ENCODE measurements at places on chromosomes 11 and 22.

- peak; percentile 40 for DNase-seq
Measured at GRCh38 chr11:9688716-9689511, 25.0 kb downstream of the SWAP70 start.

DNA sequence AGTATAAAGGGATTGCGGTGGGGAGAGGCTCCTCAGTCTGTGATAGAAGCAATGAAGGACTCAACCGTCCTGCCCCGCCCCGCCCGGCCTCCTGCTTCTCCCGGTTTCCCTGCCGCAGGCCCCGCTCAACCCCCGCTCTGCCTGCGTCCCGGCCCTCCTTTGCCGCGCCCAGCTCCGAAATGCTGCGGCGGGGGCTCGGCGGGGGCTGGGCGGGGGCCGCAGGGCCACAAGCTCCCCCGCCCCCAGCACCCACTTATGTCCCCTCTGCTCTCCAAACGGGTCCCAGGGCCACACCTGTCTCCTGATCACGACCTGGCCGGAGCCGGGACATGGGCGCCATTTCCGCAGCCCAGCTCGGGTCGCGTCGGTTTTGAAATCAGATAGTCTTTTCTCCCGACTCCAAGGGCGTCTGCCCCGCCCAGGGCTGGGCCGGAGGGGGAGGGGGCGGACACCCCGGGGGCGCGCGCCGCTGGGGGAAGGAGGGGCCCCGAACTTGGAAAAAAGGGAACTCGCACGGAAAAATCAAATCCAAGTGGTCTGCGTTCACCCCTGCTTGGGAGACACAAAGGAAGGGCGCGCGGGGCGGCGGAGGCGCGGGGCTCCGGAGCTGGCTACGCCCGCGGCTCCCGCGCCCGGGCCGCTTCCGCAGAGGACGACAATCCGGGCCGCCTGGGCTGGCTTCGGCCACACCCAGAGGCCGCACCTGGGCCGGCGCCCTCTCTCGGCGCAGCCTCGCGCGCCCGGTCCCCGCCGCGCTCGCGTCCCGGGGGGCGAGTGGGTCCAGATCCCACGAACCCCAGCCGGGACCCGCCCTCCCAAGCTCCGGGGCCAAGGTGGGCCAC, 70.6 kb upstream of the EP300 start:
- DNase-seq: peak; percentile 71

DNA sequence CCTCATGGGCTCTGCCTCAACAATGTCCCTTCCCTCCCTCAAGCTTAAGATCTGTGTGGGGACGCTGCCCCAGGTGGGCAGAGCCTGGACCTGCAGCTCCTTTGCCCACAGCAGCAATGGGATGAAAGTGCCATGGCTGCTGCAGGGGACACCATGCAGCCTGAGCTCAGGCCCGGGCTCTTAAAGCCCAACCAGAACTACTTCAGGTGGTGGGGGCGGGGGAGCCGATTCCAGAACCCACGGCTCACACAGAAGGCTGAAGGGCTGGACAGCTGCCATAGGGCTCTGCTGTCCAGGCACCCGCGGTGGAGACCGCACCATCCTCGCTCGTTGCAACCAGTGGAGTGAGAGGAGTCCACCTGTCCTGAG, 12.5 kb downstream of the CHID1 start:
- no peak for DNase-seq

- no peak for DNase-seq
Measured at GRCh38 chr22:21940521-21940920, 12.1 kb downstream of the PPM1F start.

GRCh38 chr11:59336176-59336575, 22.5 kb upstream of the OR5AN1 start:
- no peak for DNase-seq

DNA sequence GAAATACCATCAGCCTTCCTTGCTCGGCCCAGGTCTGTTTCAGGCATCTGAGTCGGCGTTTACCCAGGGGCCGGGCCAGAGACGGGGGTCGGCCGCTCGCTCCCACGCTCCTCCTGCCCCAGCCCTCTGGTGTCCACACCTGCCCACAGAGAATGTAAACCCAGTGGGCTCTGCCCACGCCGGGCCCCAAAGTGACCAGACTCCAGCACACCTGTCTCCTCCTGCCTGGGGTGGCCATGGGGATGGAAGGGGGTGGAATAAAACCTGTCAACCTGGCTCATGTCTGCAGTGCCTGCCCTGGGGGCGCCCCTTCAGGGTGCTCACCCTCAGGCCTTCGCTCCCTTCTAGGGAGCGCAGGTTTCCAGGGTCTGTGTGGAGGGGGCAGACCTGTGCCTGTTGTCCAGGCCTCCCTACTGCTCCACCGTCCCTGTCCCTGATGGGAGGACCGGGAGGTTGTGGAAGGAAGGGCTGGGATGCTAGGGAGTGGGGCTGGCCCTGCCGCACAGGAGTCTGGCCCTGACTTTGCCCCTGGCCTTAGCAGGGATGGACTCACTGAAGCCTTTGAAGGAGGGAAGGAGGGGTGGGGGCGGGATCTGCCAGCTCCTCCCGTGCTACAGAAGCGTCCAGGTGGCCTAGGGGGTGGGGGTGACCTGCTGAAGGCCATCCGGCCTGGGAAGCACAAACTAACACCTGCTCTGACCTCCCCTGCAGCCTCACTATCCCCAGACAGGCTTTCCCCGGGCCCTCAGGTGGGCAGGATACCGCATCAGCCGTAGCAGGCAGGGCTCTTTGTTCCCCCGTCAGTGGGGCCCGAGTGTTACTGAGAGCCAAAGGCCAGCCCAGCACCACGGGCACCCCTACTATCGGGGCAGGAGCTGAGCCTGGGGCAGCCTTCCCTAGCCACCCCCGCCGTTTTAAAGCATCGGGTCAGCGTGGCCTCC, 14.7 kb upstream of the ARHGAP8 start:
- DNase-seq: no peak

DNA sequence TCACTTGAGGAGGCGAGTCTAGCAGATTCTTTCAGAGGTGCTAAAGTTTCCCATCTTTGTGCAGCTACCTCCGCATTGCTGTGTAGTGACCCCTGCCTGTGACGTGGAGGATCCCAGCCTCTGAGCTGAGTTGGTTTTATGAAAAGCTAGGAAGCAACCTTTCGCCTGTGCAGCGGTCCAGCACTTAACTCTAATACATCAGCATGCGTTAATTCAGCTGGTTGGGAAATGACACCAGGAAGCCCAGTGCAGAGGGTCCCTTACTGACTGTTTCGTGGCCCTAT, 8.9 kb upstream of the SAMM50 start:
- DNase-seq: no peak

Measured in activated CD4-positive, alpha-beta T cell treated with anti-CD3 and anti-CD28 coated beads, Interleukin-2, Interleukin-6, amounts not matched to agents 100 ng/mL and 50 ng/mL, durations not matched to agents 16 hours and 8 hours (primary cell).